Left kidney (tissue), 8 donors: ENCODE measurements at places on chromosomes 2 and 18. TPM values are rescaled to one million over a fixed set of nuclear protein-coding genes. Genes with fewer than 3 reads are reported as not detected.

Gene IL1B
- 0.65 TPM for polyA plus RNA-seq

DNA sequence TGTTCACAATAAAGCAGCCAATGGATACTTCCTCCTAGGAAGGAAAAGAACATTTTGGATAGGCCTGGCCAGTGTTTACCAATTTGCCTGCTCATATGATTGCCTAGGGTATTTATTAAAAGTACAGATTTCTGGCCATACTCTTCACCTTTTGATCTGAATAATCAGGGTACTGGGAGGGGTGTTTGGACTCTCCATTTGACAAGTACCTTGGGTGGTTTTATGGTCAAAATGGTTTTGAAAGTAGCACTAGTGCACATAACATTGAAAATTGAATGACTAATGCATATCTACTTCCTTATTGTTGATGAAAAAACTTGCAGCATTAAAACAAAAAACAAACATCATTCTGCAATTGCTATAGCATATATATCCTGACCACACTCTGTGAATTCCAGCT is 333.3 kb upstream of the CDH2 start:
- no peak for DNase-seq

GRCh38 chr2:88834866-88835265 is 143.4 kb downstream of the RPIA start:
- no peak for DNase-seq

GRCh38 chr2:219273937-219274336 is 5.2 kb upstream of the DNAJB2 start:
- no peak for DNase-seq

Gene IGFBP5
- polyA plus RNA-seq, result 251 TPM

DNA sequence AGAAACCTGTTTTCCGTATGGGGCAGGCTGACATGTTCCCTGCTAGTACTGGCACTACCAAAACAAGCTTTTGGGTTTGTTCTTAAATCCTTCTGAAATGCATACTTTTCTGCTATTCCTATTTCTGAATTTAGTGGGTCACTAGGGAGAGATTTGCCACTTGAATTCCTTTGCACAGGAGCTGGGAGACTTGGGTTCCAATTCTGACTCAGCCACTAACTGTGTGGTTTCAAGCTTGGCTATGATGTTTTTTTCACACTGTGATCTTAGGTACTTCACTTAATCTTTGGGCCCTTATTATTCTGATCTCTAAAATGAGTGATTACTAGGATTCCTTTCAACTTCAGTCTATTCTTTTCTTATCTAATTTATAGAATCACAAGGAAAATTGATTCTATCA is 105.5 kb downstream of the BCL11A start:
- DNase-seq, result no peak

DNA sequence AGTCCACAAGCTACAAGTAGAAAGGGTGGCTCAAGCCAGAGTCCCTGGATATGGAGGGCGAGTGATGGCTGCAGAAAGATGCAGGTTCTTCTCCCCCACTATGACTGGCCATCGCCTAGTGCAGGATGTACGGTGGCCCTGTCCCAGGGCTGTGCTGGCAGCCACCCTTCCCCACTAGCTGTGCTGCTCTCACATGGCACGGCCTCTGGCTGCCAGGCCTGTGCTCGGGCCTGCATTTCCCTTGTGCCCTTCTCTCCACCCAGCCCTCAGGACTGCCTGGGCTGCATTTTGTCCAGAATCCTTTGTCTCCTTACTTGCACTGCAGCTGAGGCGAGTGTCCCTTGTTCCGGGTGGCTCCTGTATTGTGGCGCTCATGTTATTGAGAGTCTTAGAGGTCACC is 1.6 kb upstream of the RAMP1 start:
- no peak for DNase-seq

GRCh38 chr2:191266201-191266600 is 21.0 kb downstream of the MYO1B start:
- no peak for DNase-seq

- no peak for DNase-seq
These were observed 48.0 kb upstream of the TLK1 start for GRCh38 chr2:171208657-171209056.

Gene CFAP65
- 0.28 TPM for polyA plus RNA-seq

DNA sequence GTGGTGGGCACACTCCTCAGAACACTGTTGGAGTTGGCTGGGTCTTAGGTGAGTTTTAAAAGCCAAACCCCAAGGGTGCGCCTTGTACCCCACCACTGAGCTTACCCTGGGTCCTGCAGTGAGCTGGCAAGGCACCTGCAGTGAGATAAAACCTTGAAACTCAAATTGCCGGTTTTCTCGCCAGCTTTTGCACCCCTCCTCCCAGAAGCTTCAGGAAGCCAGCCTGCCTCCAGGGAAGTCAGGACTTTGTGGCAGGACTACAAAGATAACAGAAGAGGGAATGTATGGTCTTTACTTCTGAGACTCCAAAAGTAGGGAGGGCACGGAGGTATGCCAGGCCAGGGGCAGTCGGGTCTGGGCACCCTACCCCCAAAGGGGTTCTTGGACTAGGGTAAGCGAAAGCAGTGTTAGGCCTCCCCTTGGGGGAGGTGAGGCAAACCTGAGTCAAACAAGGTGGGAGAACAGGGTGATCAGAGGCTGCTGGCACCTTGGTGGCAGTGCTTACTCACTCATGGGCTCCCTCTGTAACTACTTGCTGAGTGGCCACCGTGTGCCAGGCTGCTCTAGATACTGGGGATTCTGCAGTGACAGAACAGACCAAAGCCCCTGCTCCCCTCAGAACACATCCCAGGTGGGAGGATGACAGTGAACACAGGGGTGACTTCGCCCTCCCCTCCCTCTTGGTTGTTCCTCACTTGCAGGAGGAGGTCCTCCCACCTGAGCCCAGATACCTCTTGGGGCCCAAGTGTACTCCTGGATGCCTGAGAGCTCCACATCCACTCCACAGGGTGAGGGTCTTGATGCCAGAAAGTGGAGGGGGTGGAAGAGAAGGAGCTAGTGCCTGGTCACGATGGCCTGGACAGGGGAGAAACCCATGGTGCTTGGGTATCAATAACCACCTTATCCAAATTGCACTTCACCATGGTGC is 69.3 kb upstream of the RGPD5 start:
- no peak for DNase-seq

DNA sequence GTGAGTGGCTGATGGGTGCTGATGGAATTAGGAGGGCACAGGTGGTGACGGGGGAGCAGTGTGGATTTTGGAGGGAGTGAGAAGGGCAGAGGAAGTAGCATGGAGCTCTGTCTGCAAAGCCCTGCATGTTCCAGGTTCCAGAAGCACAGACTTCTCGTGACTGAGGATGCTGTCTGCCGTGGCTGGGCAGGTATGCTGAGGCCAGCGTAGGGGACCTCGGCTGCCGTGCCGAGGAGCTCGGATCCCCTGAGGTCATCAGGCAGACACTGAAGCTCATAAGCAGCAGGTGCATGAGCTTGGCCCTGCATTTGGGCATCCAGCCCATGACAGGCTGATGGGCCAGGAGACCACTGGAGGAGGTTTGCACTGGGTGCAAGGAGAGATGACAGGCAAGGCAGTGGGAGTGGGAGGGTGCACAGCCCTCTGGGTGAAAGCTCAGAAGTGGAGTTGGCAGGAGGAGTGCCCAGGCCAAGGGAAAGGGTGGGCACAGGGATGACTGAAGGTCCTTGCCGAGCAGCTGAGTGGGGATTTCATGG is 215.3 kb downstream of the SH3RF3 start:
- DNase-seq, result no peak

Gene HJURP
- 33.4 TPM for polyA plus RNA-seq

DNA sequence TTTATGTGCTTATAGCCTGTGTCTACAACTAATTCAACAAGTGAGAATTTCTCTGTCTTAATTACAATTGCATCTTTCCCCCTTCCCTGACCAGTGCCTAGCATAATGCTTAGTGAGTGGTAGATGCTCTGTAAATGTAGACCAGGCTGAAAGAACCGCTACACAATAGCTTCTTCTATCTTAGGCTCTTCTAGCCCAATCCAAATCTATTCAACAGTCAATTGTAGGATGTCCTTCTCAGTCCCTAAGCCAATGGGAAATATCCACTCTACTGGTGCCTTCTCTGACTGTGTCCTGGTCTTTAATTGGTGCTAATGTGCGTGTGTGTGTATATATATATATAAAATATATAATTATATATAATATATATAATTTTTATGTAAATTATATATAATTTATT is 34.1 kb upstream of the GCC2 start:
- DNase-seq, result no peak

DNA sequence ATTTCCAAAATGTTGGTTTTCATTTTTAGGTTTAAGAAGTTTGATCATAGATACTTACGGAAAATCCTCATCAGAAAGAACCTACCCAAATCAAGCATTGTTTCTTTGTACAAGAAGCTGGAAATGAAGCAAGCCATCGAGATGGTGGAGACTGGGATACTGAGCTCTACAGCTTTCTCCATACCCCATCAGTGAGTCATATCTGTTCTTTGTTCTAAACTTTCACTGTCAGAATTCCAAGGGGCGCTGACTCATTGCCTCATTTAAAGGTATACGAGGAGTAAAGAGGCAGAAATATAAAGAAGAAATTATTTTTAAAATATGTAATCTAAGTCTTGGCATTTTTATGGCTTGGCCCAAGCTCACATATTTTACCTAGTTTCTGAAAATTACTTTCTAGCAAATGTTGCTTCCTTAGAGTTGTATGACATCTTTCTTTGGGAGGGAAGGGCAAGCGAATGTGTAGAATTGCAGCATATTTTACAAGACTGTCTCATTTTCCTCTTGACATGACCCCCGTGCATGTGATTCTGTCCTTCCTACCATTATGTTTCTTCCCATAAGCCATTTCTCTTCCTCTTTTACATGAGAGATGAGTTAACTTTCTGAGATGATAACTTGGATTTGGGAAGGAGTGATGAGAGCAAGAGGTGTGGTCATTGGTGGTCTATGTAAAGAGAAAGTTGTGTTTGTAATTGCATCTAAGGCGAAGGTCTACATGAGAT is 41.2 kb downstream of the SLC9A4 start:
- DNase-seq, result no peak

GRCh38 chr2:129464631-129465030 is 514.8 kb upstream of the RAB6C start:
- DNase-seq, result no peak

- no peak for DNase-seq
These were observed 353.9 kb upstream of the SPHKAP start for GRCh38 chr2:228535396-228535795.

DNA sequence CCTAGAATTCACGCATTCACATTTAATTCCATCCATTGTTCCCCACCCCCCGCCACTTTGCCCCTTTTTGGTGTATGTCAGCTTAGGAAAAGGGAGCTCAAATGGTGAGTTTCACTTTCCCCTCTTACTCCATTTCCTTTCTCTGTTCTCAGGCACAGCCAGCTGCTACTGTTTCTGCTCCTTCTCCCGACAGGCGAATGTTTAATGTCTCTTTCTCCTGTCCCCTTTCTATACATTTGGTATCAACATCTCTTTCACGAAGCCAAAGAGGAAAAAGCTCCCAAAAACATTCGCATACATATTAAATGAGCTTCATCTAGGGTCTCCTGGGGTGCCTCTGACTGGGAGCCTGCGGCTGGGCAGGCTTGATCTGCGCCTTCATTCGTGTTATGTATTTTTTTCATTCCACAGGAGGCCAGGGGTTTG is 124.2 kb upstream of the SATB2 start:
- peak; percentile 24 for DNase-seq

GRCh38 chr2:42252464-42252863 is 83.3 kb downstream of the EML4 start:
- DNase-seq, result no peak

DNA sequence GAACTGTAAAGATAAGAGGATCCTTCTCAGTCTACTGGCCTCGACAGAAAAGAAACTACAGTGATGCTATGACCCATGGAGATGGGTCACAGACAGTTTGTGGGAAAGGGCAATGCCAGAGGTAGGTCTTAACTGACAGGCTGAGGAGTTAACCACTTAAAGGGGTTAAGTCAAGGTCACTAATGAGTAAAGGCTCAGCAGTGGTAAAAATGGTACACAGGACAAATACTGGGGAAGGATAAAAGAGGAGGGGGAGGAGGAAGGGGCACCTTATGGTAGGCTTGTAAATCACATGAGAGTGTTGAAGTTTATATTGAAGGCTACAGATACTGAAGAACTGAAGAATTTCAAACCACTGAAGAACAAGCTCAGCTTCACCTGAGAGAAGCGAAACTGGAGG is 9.9 kb downstream of the IER3IP1 start:
- peak; percentile 14 for DNase-seq

Gene HOXD4
- 60.4 TPM for polyA plus RNA-seq

DNA sequence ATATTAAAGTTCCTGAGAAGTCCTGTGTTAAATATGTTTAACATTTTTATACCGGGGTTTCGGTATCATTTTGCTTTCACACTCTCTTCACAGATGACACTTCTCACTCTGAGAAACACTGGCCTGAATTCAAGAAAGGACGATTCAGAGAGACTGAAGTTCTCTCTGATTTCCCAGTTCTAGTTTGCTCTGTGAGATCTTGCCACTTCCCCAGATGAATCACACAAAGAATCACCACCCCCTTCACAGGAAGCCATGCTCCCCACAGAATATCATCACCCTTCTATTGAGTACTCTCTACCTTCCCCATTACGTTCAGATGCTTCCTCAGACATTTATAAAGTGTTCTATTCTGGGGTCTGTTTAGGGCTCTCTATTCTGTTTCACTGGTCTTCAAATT is 16.1 kb upstream of the CD207 start:
- no peak for DNase-seq

GRCh38 chr2:231677632-231678104 is 30.7 kb upstream of the PTMA start:
- peak; percentile 91 for DNase-seq

Gene PKDCC
- polyA plus RNA-seq, result 363 TPM

DNA sequence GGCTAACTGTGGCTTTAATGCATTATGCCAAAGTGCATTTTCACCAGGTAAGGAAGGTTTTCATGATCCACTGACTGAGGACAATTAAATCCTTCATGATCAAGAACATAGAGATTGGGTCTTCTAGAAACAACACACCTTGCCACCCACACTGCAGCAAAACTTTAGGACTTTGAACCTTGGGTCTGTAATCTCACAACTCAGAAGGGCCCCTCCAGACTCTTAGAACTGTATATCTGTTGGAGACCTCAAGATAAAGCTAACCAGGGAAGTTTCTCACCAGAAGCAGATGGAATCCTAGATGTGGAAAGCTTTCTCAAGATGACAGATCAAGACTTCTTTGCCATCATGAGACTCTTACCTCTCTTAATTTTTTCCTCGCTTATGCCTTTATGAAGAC is 42.5 kb upstream of the MAT2A start:
- no peak for DNase-seq

DNA sequence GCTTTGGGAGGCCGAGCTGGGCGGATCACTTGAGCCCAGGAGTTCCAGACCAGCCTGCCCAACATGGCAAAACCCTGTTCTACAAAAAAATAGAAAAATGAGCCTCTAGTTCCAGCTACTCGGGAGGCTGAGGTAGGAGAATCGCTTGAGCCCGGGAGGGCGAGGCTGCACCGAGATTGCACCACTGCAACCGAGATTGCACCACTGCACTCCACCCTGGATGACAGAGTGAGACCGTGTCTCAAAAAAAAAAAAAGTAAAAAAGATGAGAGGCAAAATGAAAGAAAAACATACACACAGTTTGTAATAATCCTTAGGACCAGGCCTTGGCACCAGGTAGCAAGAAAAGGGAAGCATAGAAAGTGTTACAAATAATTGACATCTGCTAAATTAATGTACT is 22.0 kb downstream of the RBM43 start:
- DNase-seq, result no peak
